ENCODE measurements at places on chromosomes 11 and 22. TPM values are rescaled to one million over a fixed set of nuclear protein-coding genes. Genes with fewer than 3 reads are reported as not detected.

GRCh38 chr11:37963440-37963839 lies 1365.4 kb upstream of the RAG2 start:
- no peak overlapping the region for H3K4me3 ChIP-seq
- no peaks in the 10 kb centered on the region for H3K27me3 ChIP-seq

DNA sequence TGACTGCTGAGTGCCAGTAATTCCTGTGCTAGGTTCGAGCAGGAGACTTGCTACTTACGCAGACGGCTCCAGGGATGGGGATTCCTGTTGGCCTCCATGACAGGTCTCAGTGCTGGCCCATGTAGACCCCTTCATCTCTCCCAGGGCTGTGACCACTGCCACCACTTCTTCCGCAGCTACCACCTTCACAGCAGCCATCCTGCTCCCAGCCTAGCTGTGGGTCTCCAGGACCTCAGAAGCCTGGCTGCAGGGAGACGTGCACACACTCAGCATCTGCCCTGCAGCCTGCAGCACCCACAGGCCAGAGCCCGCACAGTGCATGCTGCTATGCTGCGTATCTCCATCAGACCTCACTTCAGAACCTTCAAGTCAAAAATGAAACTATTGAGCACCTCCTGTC lies 1503.9 kb downstream of the BRD1 start:
- H3K4me3 ChIP-seq = no peak overlapping the region
- DNase-seq = no peak
- H3K36me3 ChIP-seq = no peaks in the 10 kb centered on the region
- H3K27ac ChIP-seq = no peak overlapping the region

GRCh38 chr11:113507341-113507740 lies 32.1 kb upstream of the DRD2 start:
- H3K36me3 ChIP-seq = no peaks in the 10 kb centered on the region
- no peak overlapping the region for H3K27ac ChIP-seq
- no peak overlapping the region for H3K4me3 ChIP-seq
- peaks cover 58% of the 10 kb centered on the region for H3K27me3 ChIP-seq

DNA sequence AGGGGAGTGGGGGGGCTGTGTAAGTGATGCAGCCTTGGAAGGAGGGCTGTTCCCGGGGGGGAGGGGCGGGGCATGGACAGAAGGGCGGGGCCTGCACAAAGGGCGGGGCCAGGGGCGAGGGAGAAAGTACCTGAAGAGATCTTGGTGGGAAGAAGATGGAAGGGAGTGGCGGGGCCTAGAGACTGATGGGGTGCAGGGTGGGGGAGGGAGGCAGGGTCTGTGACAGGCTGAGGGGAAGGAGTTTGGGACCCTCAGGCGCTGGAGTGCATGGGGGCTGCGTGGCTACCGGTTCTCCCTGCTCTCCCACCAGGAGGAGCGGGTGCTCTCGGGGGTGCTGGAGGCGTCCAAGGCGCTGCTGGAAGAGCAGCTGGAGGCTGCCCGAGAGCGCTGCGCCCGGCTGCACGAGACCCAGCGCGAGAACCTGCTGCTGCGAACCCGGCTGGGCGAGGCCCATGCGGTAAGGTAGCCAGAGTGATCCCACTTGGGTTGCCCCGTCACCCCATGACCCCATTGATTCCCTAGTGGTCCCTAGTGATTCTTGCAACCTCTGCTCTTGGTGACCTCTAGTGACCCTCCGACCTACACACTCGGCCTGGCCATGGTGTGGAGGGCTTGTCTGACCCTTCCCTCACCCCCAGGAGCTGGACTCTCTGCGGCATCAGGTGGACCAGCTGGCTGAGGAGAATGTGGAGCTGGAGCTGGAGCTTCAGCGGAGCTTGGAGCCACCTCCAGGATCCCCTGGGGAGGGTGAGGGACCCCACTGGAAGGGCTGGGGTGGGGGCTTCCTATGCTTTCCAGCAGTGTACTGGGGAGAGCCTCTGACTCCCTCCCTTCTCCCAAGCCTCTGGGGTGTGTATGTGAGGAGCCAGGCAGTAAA lies 3.1 kb downstream of the CCDC88B start:
- no peak overlapping the region for H3K27ac ChIP-seq
- no peaks in the 10 kb centered on the region for H3K36me3 ChIP-seq
- DNase-seq = no peak
- peaks cover 11% of the 10 kb centered on the region for H3K4me1 ChIP-seq

GRCh38 chr11:70818351-70818750 lies 420.0 kb downstream of the CTTN start:
- H3K36me3 ChIP-seq = no peaks in the 10 kb centered on the region
- H3K4me1 ChIP-seq = no peaks in the 10 kb centered on the region
- DNase-seq = no peak
- no peak overlapping the region for H3K27ac ChIP-seq
- H3K27me3 ChIP-seq = peaks cover 9% of the 10 kb centered on the region

Gene CFAP300
- total RNA-seq = 3.3 TPM

Gene C22orf15
- 0.52 TPM for total RNA-seq

Gene PHF21B
- total RNA-seq = 8.6 TPM

Gene CADM1
- total RNA-seq = 57.9 TPM
